ENCODE measurements at places on chromosomes 7 and 10.

- no peak for DNase-seq
These were observed 134.6 kb downstream of the RNF216 start for GRCh38 chr7:5646846-5647245.

GRCh38 chr7:78159545-78159944 is 361.0 kb downstream of the PHTF2 start:
- DNase-seq: no peak

DNA sequence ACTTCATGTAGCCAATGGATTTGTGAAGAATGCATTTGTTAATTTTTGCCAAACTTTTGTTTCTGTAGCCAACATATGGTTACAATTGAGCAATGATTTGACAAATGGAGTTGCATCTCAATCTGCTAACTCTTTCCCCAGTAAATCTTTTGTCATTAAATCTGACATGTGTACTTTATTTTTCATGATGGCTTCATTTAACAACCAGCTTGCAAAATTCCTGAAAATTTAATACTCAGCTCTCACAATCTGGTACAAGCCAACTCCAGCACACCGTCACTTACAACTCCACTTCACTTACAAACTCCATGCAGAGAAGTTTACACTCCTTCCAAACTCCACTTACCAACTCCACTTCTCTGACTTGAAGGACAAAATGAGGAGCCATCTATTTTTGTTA is 26.5 kb upstream of the HIBADH start:
- DNase-seq: no peak

DNA sequence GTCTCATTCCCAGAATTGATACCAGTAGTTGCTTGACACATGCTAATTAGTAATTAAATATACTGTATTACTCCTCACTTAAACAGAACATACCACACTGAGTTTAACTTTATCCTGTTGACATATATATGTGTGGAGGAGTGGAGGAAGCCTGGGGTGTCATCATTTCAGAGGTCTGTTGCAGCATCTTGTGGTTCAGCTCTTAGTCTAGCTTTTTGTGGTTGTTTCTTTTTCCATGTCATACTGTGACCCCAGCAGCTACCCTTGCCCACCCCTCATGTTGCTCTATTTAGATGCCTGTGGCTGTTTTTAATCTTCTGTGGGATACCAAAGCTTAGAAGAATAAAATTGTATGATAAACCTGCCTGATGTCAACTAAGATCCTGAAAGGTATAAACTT is 875.4 kb downstream of the LRMDA start:
- DNase-seq: no peak

DNA sequence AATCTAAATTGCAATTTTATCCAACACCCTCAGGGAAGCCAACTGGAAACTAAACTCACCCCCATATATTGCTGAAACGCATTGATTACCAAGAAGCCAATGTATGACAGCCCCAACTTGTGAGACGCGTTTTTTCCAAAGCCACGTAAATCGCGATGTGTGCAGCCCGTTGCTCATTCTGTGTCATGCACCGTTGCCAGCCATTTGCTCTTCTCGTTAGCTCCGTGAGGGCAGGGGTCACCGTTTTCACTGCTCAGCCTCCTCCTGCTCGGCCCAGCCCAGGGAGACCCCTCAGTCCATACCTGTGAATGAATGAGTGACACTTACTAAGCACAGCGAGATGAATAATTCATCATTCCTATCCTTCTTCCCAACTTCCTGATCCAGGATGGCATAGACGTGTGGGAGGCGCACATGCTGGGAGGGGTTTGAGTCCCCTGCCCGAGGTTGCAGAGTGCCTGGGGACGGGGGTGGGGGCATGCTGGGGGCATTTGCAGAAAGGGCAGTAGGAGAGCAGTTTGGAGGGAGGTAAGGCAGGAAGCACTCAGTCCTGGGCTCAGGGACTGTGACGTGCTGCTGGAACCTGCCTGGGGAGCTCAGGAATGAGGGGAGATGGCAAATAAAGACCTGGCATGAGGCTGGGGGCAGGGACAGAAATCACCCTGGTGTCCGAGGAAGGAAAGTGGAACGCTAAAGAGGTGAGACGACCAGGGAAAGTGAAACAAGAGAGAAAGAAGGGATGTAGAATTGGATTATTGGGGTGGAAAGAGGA is 104.2 kb upstream of the SDK1 start:
- DNase-seq: no peak

DNA sequence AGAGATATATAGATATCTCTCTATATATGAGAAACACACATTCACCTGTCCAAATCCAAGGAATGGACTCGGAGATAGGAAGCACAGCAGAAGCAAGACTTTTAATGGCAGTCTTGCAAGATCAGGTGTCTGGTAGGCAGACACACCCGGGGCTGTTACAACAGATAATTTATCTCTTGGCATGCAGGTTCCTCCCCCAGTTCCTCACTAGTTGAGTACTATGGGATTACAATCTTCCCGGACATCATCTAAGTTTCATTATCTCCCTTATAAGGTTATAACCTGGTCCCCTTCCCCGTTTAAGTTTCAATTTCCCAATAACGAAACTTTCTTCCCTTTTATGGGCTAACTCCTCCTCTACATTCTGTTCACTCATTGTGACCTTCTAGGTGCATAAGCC is 399.3 kb downstream of the PPP1R3A start:
- no peak for DNase-seq

DNA sequence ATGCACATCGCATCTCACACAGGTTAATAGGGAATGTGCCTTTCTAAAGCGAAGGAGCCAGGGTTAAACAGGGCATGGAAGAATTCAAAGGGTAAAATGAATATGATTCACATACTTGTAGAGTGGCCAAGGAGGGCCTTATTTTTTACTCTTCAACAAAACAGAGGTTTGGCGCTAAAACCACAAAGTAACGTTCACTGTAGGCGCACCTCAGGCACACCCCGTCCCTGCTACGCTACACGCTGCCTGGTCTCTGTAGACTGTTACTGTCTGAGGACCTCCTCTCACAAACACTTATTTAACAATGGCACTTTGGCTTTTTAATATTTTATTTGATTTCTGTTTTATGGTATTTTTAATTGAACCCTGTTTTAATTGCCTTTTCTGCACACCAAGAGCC is 462.1 kb upstream of the GALNT17 start:
- no peak for DNase-seq

GRCh38 chr10:76035206-76036110 is 604.0 kb downstream of the LRMDA start:
- DNase-seq: no peak

- no peak for DNase-seq
These were observed 1029.0 kb downstream of the GRM8 start for GRCh38 chr7:126223729-126224128.

GRCh38 chr7:103480771-103481170 is 34.8 kb upstream of the SLC26A5 start:
- DNase-seq: no peak

GRCh38 chr10:131694168-131694780 is 206.5 kb upstream of the PPP2R2D start:
- no peak for DNase-seq

- DNase-seq: no peak
These were observed 51.9 kb downstream of the SEMA3A start for GRCh38 chr7:84142726-84143125.

GRCh38 chr7:104767826-104768536 is 246.0 kb upstream of the KMT2E start:
- DNase-seq: no peak

GRCh38 chr7:70725448-70725847 is 406.5 kb upstream of the GALNT17 start:
- DNase-seq: no peak

Measured in iPS DF 6.9 (cell line).